ENCODE measurements at places on chromosomes 5 and 9.

DNA sequence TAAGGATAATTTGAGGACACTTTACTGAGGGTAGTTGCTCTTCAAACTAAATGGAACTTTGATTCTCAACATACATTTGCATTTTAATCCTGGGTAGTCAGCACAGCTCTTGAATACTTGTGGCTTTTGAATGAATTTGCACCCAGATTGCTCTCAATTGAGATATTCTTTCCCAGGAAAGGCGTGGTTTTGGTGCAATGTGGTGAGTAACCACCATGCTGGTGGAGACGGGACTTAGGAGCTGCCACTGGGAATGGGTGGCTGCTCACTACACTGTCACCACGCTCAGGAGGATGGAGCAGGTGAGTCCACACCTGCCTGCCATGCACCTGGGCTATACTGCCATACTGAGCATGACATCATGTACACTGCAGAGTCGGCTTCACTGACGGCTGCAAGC, 99.2 kb downstream of the IRX1 start:
- no peak for DNase-seq

DNA sequence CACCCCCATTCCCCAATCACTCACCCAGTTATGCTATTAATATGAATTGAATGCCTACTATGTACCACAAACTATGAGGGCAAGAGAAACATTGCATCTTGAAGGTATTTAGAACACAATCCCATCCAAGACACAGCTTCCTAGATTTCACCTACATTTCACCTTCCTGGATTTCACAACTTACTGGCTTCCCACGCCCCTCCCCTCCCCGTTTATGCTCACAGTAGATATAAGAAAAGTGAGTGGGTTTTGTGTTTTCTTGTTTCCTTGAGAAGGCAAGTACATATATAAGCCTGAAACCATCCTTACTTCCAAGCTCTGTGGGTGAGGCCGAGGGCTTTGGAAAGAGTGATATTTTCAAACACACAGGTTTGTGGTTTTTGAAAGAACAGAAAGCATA, 465.0 kb downstream of the BNC2 start:
- no peak for DNase-seq

DNA sequence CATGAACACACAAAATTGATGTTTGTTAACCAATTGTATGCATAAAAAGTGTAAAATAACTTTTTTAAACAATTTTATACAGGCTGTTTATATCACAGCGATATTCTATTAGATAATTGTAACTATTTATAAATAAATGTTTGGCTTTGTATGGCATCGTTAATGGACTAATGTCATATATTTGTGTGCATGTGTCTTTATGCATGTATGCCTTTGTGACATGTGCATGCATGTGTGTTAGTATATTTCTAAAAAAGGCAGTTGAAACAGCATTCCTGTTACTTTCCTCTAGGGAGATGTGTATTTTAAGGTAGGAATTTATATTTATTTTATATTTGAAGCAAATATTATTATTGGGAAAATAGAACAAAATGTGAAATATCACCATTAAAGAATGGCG, 268.9 kb downstream of the CDH18 start:
- DNase-seq = no peak

- DNase-seq = no peak
Observed at GRCh38 chr5:31708089-31708488, 69.2 kb downstream of the PDZD2 start.

- no peak for DNase-seq
Observed at GRCh38 chr5:14432931-14433589, 148.5 kb upstream of the OTULINL start.

GRCh38 chr5:33271606-33272005, 169.2 kb upstream of the TARS1 start:
- no peak for DNase-seq

- peak; percentile 40 for DNase-seq
Observed at GRCh38 chr5:138668451-138669380, 84.5 kb upstream of the CTNNA1 start.

DNA sequence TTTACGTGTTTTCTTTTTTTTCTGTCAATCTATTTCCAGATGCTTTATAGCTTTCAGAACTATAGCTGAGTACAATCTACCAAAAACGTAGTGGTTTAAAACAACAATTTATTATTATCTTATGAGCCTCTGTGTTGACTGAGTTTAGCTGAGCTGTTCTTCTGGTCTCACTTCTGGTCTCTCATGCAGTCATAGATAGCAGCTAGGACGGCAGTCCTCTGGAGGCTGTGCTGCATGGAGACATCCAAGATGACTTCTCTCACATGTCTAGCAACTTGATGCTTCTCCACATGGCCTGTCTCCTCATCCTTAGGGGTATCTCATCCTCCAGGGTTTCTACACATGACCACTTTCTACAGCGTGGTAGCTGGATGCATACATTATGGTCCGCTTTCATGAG, 22.0 kb upstream of the RAD23B start:
- no peak for DNase-seq

DNA sequence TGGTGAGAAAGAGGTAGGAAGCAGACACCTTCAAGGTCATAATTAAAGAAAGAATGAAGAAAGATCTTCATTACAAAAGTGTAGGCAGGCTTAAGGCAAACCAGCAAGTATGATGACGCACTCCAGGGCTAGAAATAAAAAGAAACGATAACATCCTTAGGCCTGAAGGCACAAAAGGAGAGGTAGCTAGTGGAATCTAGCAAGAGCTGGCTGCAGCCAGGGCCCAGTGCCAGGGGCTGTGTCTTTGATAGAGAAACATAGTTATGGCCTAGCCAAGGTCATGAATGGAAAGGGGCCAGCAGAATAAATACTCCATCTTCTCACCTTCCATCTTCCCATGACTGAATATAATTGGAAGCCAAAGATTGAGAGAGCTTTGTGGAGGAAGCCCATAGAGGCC, 6.8 kb upstream of the SH3TC2 start:
- DNase-seq = no peak

DNA sequence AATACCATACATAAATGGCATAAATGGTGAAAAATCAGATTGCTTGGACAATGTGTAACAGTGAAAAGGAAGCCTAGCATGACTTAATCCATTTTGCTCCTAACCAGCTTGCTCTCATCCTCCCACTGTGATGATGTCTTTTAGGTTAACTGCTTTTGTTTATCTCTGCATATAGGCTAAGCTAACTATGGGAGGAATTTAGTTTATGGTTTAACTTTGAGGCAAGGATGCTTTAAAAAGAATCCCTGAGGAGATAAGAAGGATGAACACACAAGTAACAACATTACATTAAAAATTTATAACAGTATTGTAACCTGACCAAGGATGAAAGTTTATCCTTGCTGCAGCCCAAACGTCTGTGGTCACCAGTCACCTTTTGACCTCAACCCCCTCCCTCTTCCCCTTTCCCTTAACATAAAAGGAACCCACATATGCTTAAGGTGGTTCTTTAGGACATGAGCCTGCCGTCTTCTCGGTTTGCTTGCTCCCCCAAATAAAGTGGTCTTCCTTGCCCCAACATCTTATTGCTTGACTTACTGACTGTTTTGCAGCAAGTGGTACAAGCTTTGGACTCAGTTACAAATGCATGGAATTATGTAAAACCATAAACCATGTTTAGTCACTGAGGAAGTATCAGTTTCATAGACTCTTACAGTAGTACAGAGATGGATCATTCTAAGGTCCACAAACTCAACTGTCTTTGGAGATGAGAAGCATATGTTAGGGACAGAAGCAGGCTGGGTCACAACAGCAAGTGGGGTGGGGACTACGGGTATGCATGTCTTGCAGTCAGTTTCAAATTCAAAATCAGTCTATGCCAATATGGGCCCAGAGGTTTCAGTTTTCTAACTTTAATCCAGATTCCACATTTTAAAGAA, 31.3 kb downstream of the AGXT2 start:
- DNase-seq = peak; percentile 7

DNA sequence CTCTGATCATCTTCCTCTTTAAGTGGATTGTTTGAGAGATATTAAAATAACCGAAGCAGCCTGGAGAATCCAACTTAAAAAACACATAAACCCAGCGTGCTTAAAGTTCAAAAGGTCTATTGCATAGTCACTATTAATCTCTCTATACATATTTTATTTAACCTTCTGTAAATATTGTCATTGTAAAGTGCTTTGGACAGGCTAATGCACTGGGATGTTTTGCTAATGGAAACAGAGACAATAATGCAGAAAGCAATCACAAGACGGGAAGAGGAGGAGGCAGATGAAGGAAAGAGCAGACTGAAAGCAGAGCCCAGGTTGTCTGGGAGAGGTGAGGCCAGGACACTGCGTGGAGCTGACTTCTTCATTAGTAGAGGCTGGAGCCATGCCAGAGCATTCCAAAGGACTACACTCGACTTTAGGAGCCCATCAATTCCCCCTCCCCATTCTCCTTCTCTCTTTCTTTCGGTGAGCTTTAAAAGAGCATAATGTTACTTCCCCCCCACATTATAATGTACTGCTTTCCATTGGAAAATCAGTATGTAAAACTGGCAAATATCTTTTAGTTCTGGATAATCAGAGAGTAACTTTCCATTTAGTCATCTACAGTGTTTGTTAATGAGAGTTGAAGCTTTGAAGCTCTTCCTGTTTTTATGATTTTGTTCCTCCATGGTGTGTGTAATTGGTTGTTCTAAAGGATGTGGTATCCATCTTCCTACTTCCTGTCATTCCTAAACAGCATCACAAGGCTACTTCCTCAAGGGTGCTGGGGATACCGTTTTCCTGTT, 307.3 kb upstream of the MPDZ start:
- no peak for DNase-seq

DNA sequence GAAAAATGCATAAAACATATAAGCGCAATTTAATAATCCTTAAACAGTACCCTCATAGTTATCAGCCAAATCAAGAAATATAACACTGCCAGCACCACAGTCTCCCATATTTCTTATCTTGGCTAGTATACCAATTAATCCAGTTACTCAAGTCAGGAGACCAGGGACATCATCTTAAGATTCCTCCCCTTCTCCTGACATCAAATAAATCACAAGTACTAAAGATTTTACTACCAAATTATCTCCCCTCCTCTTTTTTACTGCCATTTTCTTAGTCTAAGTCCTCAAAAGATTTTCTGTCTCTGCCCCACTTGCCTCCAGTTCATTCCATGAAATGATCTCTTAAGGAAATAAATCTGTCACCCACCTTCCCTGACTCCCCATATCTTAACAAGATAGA, 37.0 kb downstream of the STRBP start:
- no peak for DNase-seq

- DNase-seq = no peak
Observed at GRCh38 chr9:37032713-37033112, 1.4 kb downstream of the PAX5 start.

- no peak for DNase-seq
Observed at GRCh38 chr5:58477760-58478376, 13.4 kb upstream of the GAPT start.

DNA sequence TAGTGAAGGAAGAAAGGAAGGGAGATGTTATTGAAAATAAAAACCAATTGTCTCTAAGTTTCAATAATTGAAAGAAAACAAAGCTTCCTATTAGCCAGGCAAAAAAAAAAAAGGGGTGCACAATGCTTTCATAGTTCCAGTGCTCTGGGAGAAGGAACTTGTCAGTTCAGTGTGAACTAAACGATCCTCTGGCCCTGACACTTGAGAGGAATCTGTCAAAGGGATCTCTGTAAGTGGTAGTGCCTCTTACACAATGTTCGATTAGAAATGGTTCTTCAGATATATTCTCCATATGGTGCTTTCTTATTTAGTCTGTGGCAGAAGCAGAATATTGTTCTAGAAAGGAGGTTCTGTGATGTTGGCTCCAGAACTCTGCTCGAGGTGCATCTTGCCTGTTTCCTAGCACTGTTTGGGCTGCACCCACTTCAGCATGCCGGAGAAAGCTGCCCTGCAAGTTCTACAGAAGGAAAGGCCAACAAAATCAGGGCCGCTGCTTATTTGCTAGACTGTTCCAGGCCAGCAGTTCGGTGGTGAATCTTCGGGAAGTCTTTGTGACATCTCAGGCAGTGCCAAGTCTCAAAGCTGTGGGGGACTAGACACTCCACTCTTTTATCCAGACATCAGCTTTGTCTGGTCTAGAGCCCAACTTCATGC, 90.9 kb downstream of the PIK3R1 start:
- no peak for DNase-seq

DNA sequence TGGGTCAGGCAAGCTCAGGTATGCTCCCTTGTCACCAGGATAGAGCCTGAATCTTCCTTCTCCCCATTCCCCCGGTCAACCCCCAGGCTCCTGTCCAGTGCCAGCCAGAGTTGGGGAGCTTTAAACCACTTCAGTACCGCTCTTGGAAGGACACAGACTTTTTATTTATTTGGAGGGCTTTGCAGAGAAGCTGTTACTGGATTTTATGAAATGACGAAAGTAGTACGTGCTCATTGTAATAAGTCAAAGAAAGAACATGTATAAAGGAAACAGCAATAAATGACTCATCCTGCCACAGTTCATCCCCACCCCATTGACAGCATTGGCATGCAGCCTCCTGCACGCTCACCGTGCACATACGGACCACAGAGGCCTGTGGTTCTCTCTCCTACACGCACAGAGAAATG, 230.3 kb downstream of the AUH start:
- peak; percentile 94 for DNase-seq

All from activated CD4-positive, alpha-beta T cell treated with anti-CD3 and anti-CD28 coated beads, Interleukin-2, Interleukin-6, amounts not matched to agents 100 ng/mL and 50 ng/mL, durations not matched to agents 16 hours and 8 hours (primary cell).